Activated CD4-positive, alpha-beta T cell treated with anti-CD3 and anti-CD28 coated beads for 4 hours (primary cell): ENCODE measurements at places on chromosomes 2 and 18.

GRCh38 chr18:21100146-21100545 lies 11.5 kb downstream of the ROCK1 start:
- DNase-seq = no peak

- no peak for DNase-seq
Measured at GRCh38 chr2:17912266-17912691, 33.8 kb downstream of the KCNS3 start.

DNA sequence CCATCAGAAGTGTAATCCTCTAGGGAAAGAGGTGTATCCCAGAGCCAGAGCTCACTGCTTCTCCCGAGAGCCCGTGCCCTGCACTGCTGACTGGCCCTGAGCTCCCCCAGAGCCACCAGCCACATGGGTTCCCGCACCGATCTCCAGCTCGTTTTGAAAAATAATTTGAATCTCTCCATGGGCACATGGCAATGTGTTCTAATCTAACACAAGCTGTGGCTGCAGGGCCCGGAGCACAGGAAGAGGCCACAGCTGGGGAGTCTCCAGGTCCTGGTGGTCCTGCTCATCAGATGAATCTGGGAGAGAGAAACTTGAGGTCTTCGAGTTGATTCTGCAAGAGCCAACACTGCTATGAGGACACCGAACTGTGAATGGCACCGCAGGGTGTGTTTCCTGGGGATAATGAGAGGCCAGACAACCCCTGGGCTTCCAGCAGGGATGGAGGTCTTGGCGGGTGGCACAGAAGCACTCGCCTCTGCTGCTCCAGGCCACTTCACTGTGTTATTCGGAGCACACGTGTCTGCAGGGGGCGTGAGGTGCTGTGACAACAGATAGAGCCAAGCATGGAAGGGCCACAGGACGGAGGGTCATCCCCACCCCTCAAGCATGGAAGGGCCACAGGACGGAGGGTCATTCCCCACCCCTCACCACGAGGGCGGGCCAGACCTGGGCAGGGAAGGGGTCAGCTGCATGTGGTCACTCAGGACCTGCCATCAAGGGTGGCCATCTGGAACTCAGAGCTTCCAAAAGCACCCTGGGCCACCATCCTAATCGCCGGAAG lies 196.8 kb downstream of the NDUFA10 start:
- DNase-seq = no peak

DNA sequence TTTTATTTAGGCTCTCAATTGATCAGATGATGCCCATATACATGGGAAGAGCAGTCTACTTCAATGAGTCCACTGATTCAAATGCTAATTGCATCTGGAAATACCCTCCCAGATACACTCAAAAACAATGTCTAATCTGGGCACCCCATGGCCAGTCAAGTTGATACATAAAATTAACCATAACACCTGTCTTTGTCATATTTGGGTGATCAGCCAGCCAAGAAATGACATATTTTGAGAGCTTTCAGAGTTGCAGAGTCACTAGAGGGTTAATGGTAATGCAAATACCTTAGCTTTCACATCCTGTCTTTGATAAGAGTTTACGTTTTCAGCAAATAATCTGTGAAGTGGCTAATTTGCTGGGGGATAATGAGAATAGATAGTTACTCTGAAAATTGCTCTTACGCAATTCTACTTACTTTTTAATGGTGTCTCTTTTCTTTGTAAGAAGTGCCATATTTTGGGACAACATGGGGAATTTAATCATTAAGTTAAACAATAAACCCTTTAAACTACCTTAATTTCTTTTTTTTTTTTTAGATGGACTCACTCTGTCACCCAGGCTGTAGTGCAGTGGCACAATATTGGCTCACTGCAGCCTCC lies 49.1 kb downstream of the CCDC195 start:
- no peak for DNase-seq

DNA sequence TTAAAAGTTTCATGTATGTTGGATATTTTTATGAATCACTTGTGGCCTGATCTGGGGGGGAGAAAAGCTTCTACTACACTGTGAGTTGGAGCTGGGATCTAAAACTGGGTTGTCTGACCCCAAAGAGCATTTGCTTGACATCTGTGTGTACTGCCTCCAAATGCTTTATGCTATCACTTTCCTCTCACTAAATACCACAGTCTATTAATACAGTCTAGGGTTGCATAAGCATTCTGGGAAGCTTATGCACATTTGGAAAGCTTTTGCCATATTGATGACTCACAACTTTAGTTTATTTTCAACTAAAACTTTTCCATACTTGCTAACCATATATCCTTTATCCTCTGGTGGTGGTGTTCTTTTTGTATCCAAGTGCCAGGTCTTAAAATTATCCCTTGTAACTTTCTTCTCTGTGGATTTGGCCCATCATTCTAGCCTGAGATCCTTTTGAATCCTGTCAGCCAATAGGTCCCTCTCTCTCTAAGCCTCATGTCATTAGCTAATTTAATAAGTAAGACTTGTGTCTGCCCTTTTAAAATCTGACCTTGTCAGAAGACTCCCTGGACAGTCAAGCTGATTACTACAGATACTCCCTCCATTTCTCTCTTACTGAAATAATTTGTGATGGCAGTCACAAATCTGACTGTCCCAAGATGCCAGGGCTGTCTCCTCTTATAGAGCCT lies 72.7 kb downstream of the NXPH2 start:
- no peak for DNase-seq

- no peak for DNase-seq
Measured at GRCh38 chr2:216664593-216665034, 30.7 kb downstream of the IGFBP5 start.

DNA sequence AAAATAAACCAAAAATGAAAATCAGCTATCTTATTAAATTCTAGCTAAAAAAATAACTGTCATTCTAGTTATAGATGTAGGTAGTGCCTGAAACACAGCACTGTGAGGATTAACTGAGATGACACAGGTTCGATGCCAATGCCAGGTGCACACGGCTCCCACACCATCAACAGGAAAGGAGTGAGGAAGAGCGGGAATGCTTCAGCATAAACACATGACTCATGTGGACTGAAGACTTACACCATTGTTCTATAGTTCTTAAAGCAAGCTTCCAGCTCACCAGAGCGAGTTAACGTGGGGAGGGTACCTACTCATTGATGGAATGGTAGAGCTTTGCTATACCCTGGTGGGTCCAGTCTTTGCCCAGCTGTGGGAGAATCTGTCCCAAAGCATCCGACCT lies 76.7 kb downstream of the EMILIN2 start:
- no peak for DNase-seq

GRCh38 chr2:193583638-193584400 lies 1389.1 kb upstream of the TMEFF2 start:
- DNase-seq = no peak

DNA sequence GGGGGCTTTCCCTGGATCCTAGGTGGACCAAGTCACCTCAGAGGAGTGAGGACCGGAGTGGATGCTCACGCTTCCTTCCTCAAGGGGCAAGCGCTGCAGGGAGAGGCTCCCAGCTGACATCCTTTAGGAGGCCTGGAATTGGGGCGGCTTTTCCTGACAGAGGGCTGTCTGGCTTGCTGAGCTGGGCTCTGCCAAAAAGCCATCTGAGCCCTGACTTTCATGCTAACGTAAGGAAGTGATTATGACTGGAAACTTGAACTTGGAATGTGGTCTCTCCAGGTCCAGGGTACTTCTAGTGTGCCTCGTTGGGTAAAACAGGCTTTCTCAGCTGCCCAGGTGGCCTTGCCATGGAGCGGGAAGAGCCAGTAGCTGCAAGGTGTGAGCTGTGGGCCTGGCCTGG lies 268.3 kb upstream of the SPRED2 start:
- DNase-seq = no peak
